ENCODE measurements at places on chromosomes 4 and X.

- DNase-seq = peak; percentile 32
These were observed 538 bp downstream of the STBD1 start for GRCh38 chr4:76306882-76307659.

GRCh38 chr4:79209822-79210635 lies 115.8 kb downstream of the NAA11 start:
- peak; percentile 17 for DNase-seq

DNA sequence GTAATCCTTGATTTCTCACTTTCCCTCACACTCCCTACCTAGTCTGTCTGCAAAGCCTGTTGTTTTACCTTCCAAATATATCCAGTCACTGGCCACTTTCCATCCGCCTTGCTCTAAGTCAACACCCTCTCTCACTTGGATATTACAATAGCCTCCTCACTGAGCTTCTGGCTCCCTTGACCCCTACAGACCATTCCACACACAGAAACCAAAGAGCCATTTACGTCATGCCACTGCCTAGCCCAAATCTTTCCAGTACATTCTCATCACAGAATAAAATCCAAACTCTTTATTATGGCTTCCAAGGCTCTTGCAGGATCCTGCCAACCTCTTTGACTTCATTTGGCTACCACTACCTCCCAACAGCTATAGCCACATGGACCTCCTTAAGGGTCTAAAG lies 25.7 kb upstream of the ARHGEF9 start:
- DNase-seq = no peak

GRCh38 chrX:154596290-154596929 lies 11.5 kb downstream of the CTAG1A start:
- no peak for DNase-seq

Data from HuH-7 (cell line).